ENCODE measurements at places on chromosomes 13 and 19. TPM values are rescaled to one million over a fixed set of nuclear protein-coding genes. Genes with fewer than 3 reads are reported as not detected.

LILRB2 gene
- not detected for total RNA-seq

ZNF816 gene
- total RNA-seq = 10.0 TPM

ZNF844 gene
- total RNA-seq = 12.0 TPM

MISP3 gene
- under 0.01 TPM for total RNA-seq

KLK2 gene
- total RNA-seq = not detected

MTUS2 gene
- total RNA-seq = under 0.01 TPM

KLK12 gene
- total RNA-seq = not detected
